ENCODE measurements at places on chromosomes 5 and 9.

- no peak for DNase-seq
Observed at GRCh38 chr9:68933434-68934328, 80.2 kb downstream of the PRKACG start.

DNA sequence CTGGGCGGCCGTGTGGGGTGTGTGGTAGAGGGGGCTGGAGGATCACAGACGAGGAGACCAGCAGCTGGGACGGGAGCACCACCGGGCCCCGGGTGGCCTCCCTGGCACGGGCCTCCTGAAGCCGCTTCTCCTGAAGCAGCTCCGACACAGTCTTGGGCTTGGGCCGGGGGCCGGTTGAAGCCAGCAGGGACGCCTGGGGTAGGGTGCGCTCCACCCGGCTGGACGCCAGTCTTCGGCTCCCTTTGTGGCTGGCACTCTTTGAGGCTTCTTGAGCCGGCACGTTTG is 5.5 kb upstream of the CARD9 start:
- no peak for DNase-seq

GRCh38 chr5:88355490-88356050 is 86.9 kb upstream of the TMEM161B start:
- no peak for DNase-seq

GRCh38 chr9:107819772-107820565 is 330.4 kb upstream of the KLF4 start:
- DNase-seq: no peak

GRCh38 chr9:16126042-16126441 is 573.2 kb downstream of the CCDC171 start:
- no peak for DNase-seq

DNA sequence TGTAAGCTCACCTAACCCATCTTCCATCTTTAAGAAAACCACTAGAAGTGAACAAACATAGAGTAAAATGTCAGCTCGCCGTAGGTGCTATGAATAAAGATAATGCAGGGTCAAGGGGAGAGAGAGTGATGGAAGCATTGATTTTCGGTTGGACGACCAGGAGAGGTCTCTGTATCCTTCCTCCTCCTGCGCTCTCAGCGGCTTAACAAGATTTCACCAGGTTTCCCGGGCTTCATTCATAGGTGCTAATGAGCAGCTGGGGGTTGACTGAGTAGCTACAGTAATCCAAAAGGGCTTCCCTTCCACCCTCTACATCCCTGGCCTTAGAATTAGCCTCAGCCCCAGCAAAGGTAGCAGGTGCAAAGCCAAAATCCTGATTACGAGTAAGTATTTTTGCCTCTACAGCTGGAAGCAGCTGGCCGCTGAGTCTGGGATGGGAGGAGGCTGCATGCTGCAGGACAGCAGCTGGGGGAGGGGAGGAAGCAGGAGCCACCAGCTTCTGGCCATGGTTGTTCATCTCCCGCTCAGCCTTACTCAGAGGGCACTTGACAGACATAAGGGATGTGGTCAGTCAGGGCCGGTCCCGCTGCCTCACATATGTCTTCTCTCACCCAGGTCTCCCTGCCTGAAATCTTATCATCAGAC is 112.0 kb upstream of the IL12B start:
- DNase-seq: no peak

DNA sequence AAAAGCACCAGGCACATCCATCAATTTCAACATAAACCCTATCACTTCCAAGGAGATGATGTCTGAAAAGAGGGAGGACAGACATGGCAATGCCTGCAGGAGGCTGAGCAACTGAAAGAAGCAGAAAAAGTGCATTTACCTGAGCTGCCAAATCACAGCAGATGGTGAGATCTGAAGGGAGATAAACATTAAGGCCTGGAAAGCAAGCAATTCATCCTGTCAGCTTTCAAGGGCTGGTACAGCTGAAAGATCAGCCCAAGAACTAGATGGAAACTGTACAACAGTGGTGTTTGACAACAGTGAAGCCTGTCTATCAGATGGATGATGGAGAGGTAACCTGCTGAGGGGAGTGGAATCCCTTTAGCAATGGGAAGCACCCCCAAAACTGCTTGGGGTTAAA is 433.2 kb upstream of the ZNF608 start:
- DNase-seq: no peak

DNA sequence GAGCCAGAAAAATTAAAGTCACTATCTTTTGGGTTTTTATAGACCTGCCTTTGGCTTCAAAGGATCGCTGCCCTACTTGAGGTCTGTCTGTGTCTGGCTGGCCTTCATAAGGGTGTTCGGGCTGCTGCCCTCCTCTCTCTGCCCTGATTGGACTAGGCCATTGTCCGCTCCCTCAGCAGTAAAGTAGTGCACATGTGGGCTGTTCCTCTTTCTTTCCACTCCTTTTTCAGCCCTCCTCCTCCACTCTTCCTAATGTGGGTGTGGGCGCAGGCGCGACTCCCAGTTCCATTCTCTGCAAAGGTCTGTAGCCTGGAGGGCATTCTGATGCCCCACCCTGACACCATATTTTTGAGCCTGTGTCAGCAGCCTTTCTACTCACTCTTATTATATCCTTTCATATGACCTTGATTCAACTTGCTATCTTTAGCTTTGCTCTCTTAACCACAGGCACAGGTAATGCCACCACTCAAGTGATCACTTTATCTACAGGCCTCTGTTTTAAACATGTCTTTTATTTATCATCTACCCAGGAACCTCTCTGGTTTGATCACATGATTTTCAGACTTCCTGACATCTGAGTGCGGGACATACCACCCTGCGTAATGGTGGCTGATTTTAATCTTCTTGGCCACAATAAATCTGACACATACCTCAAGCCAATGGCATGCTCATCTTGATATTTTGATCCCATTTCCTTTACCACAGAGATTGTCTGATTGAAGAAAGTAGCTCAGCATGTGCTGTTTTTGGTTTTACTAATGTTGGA is 144.5 kb downstream of the AOPEP start:
- DNase-seq: no peak

GRCh38 chr5:168364151-168364661 is 72.8 kb downstream of the WWC1 start:
- DNase-seq: no peak

DNA sequence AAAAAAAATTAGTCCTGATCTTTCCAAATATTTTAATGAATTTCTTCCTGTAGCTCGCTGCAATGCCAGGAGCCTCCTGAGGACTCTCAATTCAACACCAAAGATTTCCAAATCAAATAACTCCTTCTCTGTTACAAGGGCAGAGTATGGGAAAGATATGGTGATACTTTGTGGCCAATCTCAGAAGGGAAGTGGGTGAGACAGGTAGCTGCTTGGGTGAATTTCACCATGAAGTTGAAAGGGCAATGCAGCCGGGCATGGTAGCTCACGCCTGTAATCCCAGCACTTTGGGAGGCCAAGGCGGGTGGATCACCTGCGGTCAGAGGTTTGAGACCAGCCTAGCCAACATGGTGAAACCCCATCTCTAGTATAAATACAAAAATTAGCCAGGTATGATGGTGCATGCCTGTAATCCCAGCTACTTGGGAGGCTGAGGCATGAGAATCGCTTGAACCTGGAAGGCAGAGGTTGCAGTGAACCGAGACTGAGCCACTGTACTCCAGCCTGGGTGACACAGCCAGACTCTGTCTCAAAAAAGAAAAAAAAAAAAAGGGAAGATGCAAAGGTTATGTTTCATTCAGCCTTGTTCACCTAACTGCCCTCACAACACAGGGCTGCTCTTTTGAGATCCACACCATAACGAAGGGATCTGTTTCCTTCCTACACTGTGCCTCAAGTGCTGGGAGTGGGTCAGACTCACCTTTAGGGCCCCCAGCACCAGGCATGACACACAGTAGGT is 58.6 kb downstream of the PTPN3 start:
- no peak for DNase-seq

- DNase-seq: no peak
Observed at GRCh38 chr5:10578293-10578665, 14.4 kb downstream of the ANKRD33B start.

DNA sequence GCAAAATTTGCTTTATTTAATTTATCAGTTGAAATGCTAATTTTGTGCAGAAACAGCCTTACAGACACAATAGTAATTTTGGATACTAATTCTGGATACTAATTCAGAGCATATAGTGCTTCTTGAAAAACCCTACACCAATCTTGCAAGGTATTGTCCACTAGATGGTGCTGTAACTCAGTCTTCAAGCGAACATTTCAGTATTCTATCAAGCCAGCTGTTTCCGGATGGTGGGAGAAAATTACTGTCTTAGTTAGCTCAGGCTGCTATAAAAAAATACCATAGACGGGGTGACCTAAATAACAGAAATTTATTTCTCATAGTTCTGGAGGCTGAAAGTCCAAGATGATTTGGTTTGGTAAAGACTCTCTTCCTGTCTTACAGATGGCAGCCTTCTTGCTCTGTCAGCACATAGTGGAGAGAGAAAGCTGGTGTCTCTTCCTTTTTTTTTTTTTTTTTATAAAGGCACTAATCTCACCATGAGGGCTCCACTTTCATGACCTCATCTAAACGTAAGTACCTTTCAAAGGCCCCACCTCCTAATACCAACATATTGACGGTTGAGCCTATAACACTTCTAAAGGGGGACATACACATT is 1306.5 kb upstream of the CDH9 start:
- DNase-seq: no peak

DNA sequence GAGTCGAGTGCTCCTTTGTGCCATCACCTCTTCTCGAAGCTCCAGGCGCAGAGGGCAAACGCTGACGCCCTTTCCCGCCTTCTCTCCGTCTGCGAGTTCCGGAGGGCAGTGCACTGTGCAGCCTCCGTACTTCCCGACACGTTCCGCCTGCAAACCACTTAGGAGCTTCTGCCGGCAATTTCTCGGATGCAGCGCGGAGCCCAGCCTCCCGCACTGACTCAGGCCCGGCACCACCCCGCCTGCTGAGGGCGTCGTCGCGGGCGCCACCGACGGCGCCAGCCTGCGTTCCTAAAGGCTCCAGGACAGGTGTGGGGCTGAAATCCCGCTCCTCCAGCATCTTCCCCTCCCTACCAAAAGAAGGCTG is 9.3 kb upstream of the TRIM36 start:
- DNase-seq: no peak

DNA sequence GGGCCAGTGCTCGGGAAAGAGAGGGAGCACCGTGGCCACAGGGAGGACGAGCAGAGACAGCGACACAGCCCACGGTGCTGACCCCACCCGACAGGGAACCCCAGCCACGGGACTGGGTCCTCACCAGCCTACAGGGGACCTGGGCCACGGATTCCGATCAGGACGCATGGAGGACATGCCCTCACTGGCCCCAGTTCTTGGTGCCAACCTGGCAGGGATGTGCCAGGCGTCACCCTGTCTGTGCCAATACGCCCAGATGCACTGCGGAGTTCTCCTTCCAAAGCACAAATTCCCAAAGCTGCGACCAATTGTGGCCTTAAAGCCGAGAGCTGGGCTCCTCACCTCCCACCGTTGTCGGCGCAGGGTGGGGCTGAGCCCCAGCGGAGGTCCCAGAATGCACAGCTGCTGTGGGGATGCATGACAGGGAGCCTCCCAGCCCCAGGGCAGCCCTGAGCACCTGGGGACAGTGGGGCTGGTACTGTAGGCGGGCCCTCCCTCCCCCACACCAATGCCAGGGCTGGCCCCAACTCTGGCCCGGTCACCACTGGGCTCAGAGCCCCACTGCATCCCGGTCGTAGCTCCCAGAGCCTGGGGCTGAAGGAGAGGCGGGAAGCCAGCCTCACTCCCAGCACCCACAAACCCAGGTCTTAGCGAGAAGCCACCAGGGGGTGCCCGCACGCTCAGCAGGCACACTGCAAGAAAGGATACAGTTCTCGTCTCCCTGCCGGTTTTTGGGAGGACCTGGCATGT is 44.2 kb downstream of the NKD2 start:
- DNase-seq: no peak

- no peak for DNase-seq
Observed at GRCh38 chr9:68626526-68626925, 78.5 kb upstream of the PIP5K1B start.

- no peak for DNase-seq
Observed at GRCh38 chr9:111994831-111995458, 98.3 kb downstream of the UGCG start.

- DNase-seq: no peak
Observed at GRCh38 chr5:105639068-105639467, 2031.7 kb downstream of the EFNA5 start.

DNA sequence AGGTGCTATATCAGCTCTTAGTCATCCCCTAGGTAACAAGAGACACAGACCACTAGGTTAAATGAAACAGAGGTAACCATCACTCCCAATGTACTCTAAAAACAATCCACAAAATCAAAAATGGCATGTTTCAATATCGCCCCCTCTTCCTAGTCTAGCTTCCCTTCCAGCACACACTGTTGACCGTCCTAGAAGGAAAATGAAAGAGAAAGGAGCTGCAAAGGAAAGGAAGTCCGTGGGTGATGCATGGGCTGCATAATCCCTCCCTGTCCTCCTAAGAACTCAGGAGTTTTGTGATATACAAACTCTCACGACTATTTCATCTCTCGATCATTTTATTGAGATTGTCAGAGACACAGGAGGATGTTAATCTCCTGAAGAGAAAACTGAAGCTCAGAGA is 101.6 kb downstream of the RFK start:
- no peak for DNase-seq

DNA sequence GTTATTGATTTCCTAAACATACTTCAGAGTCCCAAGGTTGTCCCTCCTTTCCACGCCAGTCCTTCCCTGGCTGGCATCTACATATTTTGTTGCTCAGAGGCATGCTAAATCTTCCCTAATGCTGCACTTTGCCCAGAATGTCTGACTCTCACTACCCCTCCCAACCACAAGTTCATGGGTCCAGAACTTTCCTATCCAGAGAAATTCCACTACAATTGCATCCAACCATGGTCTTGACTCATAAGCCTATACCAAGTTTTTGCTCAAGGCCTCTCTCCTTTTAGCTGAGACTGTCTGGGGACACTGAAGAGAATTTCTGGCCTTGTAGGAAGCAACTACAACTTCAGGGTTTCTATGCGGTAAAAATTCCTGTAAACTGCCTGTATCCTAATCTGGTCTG is 206.3 kb downstream of the BNC2 start:
- DNase-seq: no peak

GRCh38 chr9:2261421-2262103 is 246.4 kb downstream of the SMARCA2 start:
- DNase-seq: no peak

DNA sequence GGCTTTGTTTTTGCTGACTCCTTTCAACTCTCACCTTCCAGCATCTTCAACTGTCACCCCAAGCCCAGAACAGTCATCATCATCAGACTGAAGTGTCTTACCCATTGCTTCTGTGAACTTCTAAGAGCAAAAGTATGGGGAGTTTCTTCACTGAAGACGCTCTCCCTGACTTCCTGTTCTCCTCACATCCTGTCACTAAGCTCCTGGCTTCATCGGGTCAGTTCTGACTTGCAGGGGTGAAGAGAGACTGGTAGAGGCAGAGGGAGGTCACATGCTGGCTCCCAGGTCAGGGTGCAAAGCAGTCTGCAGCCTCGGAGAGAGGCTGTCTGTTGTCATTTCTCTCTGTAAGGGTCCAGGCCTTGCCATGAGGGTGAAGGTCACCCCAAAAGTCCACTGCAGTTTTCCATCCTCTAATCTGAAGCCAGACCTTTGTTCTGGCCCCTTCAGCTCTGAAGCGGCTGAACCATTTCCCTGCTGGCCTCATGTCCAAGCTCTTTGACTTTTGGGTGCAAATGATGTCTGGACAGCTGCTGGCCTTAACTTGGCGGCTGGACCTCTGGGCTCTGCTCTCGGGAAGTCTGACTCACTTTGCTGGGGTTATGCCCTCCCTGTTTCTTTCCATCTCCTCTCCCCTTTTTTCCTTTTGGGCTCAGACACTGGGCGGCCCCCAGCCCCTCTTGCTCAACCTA is 305.0 kb downstream of the RAB3C start:
- DNase-seq: no peak
